Tibial nerve (tissue), 4 donors: ENCODE measurements at places on chromosomes 16 and 17. TPM values are rescaled to one million over a fixed set of nuclear protein-coding genes. Genes with fewer than 3 reads are reported as not detected.

- H3K4me3 ChIP-seq: no peak overlapping the region
- H3K4me1 ChIP-seq: peaks cover 76% of the 10 kb centered on the region
- no peak overlapping the region for H3K27ac ChIP-seq
- no peaks in the 10 kb centered on the region for H3K36me3 ChIP-seq
- DNase-seq: no peak
- H3K27me3 ChIP-seq: no peaks in the 10 kb centered on the region
These were observed 121.4 kb downstream of the ZNF778 start for GRCh38 chr16:89338863-89339262.

DNA sequence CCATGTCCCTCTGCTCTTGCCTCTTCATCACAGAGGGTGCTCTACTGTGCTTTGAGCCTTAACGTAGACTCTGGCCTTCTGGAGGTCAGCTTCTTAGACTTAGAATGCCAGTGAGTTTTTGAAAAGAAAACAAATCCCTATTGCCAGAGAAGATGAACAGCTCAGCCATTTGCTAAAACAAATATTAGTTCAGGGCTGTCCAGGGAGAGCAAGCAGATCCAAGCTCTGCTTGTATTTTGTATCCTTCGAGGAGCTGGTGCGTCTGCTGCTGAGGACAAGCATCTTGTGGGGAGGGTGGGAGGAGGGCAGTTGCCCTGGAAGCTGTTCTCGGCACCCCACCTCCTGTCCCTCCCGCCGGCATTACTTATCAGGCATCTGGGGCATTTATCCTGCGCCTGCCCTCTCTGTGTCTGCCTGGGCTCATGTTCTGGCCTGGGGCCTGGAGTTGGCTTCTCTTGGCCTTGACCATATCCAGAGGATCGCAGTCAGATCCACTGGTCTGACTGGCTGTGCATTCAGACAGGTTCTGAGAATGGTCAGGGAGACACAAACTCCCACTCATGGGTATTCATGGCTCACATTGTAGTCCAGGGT is 173.1 kb upstream of the NLRP1 start:
- DNase-seq: no peak
- no peak overlapping the region for H3K4me3 ChIP-seq
- H3K4me1 ChIP-seq: no peaks in the 10 kb centered on the region
- H3K36me3 ChIP-seq: no peaks in the 10 kb centered on the region
- no peak overlapping the region for H3K27ac ChIP-seq
- H3K27me3 ChIP-seq: no peaks in the 10 kb centered on the region

DNA sequence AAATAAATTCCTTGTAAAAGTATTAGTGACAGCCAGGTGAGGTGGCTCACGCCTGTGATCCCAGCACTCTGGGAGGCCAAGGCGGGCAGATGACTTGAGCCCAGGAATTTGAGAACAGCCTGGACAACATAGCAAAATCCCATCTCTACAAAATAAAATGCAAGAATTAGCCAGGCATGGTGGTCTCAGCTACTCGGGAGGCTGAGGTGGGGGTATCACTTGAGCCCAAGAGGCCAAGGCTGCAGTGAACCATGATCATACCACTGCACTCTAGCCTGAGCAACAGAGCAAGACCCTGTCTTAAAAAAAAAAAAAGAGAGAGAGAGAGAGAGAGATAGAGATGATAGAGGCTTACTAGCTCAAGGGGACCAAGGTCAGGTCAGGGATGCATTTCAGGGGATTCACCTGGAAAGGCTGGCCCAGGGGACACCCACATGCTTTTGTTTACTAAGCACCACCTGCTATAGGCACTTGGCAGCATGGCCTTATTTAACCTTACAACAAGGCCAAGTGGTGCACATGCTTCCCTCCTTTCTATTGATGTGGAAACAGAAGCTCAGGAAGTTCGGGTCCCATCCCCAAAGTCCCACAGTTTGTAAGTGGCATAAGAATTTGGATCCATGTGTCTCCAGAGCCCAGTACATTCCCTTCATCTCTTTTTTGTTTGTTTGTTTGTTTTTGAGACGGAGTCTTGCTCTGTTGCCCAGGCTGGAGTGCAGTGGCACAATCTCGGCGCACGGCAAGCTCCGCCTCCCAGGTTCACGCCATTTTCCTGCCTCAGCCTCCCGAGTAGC is 12.4 kb upstream of the SRCIN1 start:
- no peaks in the 10 kb centered on the region for H3K36me3 ChIP-seq
- no peaks in the 10 kb centered on the region for H3K27me3 ChIP-seq
- no peak for DNase-seq
- H3K4me1 ChIP-seq: no peaks in the 10 kb centered on the region
- H3K4me3 ChIP-seq: no peak overlapping the region
- no peak overlapping the region for H3K27ac ChIP-seq

DNA sequence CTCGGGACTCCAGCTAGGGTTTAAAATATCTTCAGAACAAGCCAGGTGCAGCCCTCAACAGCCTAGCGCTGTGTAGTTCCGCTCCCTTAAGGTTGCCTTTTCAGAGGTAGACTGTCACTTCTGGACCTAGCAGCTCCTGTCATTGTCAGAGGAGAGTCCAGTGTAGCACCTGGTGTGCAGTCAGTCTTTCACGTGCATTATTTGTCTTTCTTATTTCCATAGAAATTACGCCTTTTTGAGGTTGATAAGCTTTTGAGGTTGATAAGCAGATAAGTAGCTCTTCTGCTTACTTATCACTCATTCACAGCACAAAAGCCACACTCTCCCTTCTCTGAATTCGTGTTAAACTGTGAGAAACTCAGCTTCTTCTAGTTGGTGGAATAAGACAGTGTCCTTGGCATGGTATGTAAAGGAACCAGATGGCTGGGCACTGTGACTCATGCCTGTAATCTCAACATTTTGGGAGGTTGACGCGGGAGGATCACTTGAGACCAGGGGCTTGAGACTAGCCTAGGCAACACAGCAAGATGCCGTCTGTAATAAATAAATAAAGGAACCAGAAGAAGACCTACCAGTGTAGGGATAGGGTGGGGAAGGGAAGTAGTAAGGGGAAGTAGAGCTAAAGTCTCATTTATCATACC is 10.2 kb downstream of the EEF2K start:
- no peak overlapping the region for H3K27ac ChIP-seq
- DNase-seq: no peak

- DNase-seq: no peak
- no peaks in the 10 kb centered on the region for H3K36me3 ChIP-seq
- H3K27me3 ChIP-seq: no peaks in the 10 kb centered on the region
- H3K4me1 ChIP-seq: no peaks in the 10 kb centered on the region
- H3K4me3 ChIP-seq: no peak overlapping the region
These were observed 59.0 kb downstream of the ELAC2 start for GRCh38 chr17:12958786-12959185.

DNA sequence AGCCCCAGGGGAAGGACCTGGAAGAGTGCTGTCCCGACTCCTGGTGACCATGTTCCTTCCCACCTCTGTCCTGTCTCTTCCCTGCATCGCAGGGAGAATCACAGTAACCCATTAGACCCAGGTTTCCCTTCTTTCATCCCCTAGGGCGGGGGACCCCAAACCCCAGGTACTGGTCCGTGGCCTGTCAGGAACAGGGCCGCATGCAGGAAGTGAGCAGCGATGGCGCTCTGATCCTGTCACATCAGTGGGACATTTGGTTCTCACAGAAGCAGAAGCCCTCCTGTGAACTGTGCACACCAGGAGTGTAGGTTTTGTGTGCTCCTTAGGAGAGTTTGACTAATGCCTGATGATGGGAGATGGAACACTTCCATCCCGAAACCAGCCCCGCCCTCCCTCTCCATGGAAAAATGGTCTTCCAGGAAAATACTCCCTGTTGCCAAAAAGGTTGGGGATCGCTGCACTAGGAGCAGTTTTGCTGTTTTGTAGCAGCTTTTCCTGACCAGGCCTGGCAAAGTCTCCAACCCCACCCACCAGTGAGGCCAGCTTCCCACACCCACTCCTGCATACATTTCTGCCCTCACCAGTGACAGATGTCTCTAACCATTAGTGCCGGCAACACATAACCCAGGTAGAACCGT is 10.5 kb downstream of the MNT start:
- peaks cover 36% of the 10 kb centered on the region for H3K4me1 ChIP-seq
- no peak overlapping the region for H3K4me3 ChIP-seq
- no peaks in the 10 kb centered on the region for H3K27me3 ChIP-seq
- no peak for DNase-seq
- H3K27ac ChIP-seq: peak overlapping the region; percentile 96

- DNase-seq: no peak
- H3K36me3 ChIP-seq: no peaks in the 10 kb centered on the region
- no peaks in the 10 kb centered on the region for H3K27me3 ChIP-seq
- H3K27ac ChIP-seq: no peak overlapping the region
These were observed 110.6 kb downstream of the ZNF423 start for GRCh38 chr16:49745311-49745747.

- no peaks in the 10 kb centered on the region for H3K27me3 ChIP-seq
- H3K4me1 ChIP-seq: peaks cover 4% of the 10 kb centered on the region
- DNase-seq: no peak
These were observed 704.9 kb downstream of the MAF start for GRCh38 chr16:78895681-78896080.

DNA sequence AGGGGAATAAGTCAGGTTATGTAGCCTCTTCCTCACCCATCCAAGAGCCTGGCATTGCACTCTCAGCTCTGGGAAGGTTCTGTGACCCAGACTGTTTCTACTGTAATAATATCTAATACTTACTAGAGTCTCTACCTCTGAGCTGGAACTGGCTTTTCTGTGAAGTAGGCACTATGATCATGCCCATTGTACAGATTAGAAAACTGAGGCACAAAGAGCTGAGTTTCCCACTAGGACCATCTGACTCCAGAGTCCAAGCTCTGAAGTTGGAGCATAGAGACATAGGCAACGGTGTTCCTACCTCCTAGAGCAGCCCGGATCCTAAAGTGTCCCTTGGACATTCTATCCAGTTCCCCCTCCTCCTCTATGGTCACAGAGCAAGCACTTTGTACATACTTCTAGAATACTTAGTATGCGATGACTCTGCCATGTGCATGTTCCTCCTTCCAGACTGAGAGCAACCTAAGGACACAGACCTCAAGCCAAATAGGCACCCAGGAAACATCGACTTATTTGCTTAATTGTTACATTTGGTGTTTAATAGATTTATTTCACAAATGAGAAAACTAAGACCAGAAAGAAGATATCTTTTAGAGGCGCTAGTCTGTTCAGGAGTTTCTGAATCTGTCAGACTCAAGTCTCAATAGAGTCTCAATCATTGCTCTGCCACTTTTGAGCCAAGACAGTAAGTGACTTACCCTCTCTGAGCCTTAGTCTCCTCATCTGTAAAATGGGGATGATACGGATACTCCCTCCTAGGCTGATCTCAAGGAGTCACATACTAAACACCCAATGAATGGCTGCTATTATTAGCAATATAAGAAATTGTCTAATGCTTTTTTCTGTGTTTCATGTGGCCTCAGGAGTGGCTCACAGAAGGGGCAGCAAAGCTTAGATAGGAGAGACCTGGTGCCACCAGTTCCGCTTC is 3.6 kb downstream of the CLEC19A start:
- DNase-seq: no peak
- H3K27me3 ChIP-seq: no peaks in the 10 kb centered on the region
- no peak overlapping the region for H3K4me3 ChIP-seq
- H3K36me3 ChIP-seq: no peaks in the 10 kb centered on the region
- H3K4me1 ChIP-seq: no peaks in the 10 kb centered on the region

GRCh38 chr17:77444984-77445759 is 304.4 kb downstream of the SEC14L1 start:
- H3K36me3 ChIP-seq: no peaks in the 10 kb centered on the region
- H3K4me3 ChIP-seq: no peak overlapping the region
- no peaks in the 10 kb centered on the region for H3K27me3 ChIP-seq

DNA sequence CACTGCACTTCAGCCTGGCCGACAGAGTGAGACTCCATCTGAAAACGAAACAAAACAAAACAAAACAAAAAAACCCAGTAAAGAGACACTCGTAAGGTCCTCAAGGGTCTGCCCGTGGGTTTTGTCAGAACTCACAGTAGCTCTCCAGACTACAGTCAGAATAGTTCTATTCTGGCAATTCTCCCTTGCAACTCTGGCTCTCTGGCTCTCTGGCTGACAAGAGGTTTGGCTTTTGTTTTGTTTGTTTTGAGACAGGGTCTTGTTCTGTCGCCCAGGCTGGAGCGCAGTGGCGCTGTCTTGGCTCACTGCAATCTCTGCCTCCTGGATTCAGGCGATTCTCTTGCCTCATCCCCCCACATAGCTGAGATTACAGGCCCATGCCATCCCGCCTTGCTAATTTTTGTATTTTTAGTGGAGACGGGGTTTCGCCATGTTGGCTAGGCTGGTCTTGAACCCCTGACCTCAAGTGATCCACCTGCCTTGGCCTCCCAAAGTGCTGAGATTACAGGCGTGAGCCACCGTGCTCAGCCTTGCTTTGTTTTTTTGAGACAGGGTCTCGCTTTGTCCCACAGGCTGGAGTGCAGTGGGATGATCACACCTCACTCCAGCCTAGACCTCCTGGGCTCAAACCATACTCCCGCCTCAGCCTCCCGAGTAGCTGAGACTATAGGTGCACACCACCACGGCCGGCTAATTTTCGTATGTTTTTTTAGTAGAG is 20.5 kb upstream of the CHP2 start:
- no peak for DNase-seq
- H3K4me1 ChIP-seq: no peaks in the 10 kb centered on the region
- H3K27me3 ChIP-seq: no peaks in the 10 kb centered on the region
- H3K27ac ChIP-seq: no peak overlapping the region
- H3K4me3 ChIP-seq: no peak overlapping the region

DNA sequence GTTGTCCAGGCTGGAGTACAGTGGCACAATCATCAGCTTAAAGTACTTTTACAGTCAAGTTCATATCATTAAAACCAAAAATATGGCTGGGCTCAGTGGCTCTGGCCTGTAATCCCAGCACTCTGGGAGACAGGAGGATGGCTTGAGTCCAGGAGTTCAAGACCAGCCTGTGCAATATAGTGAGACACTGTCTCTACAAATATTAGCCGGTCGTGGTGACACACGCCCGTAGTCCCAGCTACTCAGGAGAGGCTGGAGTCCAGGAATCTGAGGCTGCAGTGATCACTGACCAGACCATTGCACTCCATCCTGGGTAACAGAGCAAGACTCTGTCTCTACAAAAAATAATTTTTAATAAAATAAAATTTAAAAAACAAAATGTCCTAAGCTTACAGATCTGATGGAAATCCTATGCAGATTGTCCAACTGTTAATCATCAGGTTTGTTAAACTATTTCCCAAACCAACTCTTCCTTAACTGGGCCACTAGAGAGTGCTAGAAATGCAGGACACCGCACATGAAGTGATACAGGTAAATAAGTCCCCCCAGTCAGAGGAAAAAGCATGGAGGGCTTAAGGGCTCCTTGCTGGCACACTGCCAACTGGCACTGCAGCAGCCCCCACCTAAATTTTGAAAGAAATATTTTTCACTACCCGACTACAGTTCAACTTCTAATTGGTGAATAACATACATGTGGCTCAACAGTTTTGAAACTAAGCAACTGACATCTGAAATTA is 2.8 kb downstream of the USP22 start:
- peak overlapping the region; percentile 98 for H3K4me3 ChIP-seq
- no peak for DNase-seq
- no peaks in the 10 kb centered on the region for H3K4me1 ChIP-seq
- H3K27me3 ChIP-seq: no peaks in the 10 kb centered on the region

- H3K36me3 ChIP-seq: no peaks in the 10 kb centered on the region
- H3K27ac ChIP-seq: no peak overlapping the region
- no peak overlapping the region for H3K4me3 ChIP-seq
These were observed 4.5 kb downstream of the ZNF652 start for GRCh38 chr17:49357516-49357915.

- no peaks in the 10 kb centered on the region for H3K36me3 ChIP-seq
- no peaks in the 10 kb centered on the region for H3K4me1 ChIP-seq
- no peaks in the 10 kb centered on the region for H3K27me3 ChIP-seq
- H3K27ac ChIP-seq: no peak overlapping the region
- DNase-seq: no peak
- H3K4me3 ChIP-seq: no peak overlapping the region
These were observed 7.6 kb downstream of the CDH16 start for GRCh38 chr16:66911112-66911511.

C1QTNF8 gene
- not detected for total RNA-seq

LGALS9B gene
- not detected for total RNA-seq

DUS2 gene
- 8.6 TPM for total RNA-seq
